Lung (tissue), 17 donors: ENCODE measurements at places on chromosomes 13 and 19.

- H3K4me1 ChIP-seq, result peaks cover 6% of the 10 kb centered on the region
- peak; percentile 90 for DNase-seq
- no peaks in the 10 kb centered on the region for H3K36me3 ChIP-seq
- no peak overlapping the region for H3K4me3 ChIP-seq
These were observed 17.7 kb downstream of the RFX2 start for GRCh38 chr19:6092329-6093286.

DNA sequence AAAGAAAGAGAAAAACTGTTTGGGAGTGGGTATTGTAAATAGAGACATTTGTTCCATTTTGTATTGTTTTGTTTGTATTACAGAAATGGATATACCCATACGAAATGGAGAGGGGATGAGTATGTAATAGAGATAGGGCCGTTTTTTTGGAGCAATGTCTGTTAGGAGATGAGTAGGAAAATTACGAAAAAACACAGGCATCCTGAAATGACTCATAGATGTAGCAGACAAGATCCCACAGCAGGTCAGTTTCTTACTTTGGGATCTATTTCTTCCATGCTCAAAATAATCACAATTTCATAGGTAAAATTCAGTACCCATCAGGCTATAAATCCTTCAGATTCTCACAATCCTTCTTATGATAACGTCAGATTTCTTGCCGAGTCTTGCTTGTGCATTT lies 779.4 kb upstream of the SLITRK1 start:
- no peak for DNase-seq
- no peak overlapping the region for H3K27ac ChIP-seq
- no peak overlapping the region for H3K4me3 ChIP-seq

DNA sequence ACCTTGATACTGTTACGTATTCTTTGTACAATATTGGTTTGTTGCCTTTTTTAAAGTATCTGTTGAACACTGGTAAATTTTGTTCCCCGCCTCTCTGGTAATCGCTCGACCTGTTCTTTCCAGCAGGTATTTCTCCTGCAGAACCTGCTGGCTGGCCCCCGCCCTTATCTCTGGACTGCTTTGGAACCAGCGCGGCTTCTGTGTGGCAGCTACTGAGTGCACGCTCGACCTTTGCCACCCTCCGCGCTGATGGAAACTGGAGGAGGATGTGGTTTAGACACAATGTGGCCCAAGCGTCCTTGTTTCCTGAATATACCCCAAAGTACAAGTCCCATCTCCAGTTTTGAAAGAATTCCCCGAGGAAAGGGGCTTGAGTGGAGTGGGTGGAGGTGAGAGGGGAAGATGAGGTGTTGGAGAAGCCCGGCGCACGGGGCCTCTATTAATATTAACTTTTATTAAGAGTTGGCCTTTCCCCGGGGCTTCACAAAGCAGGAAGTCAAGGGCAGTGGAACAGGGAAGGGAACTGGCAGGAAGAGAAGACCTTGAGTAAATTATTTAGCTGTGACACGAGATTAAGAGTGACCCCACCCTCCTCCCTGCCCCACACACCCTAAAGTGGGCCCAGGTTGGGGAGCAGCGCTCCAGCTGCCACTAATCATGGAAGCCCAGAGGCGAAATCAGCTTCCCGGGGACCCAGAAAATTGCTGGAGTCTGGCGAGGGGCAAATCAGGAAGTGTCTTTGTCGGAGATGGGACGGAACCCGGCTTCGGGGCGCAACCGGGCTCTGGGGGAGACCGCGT lies 16.0 kb downstream of the CDX2 start:
- no peaks in the 10 kb centered on the region for H3K36me3 ChIP-seq

GRCh38 chr19:35171730-35172129 lies 17.2 kb downstream of the FXYD5 start:
- H3K27ac ChIP-seq, result no peak overlapping the region
- no peak overlapping the region for H3K4me3 ChIP-seq
- no peak for DNase-seq
- H3K4me1 ChIP-seq, result no peaks in the 10 kb centered on the region

DNA sequence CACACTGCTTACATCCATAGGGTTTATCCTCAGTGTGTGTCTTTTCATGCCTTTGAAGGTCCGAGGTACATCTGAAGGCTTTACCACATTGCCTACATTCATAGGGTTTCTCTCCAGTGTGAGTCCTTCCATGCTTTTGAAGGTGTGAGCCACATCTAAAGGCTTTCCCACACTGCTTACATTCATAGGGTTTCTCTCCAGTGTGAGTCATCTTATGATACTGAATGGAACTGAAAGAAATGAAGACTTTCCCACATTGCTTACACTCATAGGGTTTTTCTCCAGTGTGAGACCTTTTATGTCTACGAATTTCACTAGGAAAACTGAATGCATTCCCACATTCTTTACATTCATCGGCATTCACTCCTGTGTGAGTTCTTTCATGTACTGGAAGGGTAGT lies 7.1 kb downstream of the ZNF20 start:
- H3K4me3 ChIP-seq, result no peak overlapping the region
- H3K4me1 ChIP-seq, result no peaks in the 10 kb centered on the region
- no peak for DNase-seq
- H3K36me3 ChIP-seq, result peaks cover 56% of the 10 kb centered on the region

DNA sequence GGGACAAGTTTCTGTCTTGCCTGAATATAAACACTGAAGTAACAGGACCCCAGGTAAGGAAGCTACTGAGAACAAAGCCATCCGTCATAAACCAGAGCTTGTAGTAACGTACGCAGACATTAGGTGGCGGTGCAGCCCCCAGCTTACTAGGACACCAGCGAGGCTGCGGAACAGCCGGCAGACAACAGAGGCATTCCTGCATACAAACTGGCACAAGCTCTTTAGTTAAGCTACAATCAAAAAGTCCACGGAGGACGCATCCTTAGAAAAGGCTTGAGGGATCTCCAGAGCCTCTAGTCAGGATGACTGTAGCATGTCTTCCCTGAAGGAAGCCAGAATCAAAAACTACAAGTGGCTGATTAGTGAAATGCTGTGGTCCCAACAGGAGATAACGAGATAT lies 26.2 kb downstream of the ZNF160 start:
- peaks cover 24% of the 10 kb centered on the region for H3K36me3 ChIP-seq
- no peaks in the 10 kb centered on the region for H3K27me3 ChIP-seq
- H3K4me1 ChIP-seq, result peaks cover 5% of the 10 kb centered on the region
- H3K27ac ChIP-seq, result no peak overlapping the region

DNA sequence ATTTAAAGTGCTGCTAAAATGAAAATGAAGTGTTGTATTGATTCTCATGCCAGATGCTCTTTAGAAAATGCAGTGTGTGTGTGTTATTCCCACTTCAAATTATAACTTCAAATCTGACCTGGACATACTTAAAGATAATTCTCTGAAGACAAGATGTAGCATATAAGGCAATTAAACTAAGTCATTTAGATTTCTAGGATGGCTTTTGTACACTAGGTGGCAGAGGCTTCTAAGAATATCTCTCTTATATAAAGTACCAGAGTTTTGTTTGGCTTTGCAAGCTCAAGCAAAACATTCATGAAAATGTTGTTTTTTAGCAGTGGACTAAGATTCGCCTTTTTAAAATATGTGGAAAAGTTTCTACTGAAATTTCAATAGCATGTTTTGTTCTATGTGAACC lies 407.2 kb downstream of the GPC5 start:
- no peak overlapping the region for H3K27ac ChIP-seq
- no peaks in the 10 kb centered on the region for H3K36me3 ChIP-seq
- H3K4me1 ChIP-seq, result no peaks in the 10 kb centered on the region
- no peaks in the 10 kb centered on the region for H3K27me3 ChIP-seq
- no peak overlapping the region for H3K4me3 ChIP-seq
- peak; percentile 50 for DNase-seq

- H3K36me3 ChIP-seq, result no peaks in the 10 kb centered on the region
- H3K4me3 ChIP-seq, result no peak overlapping the region
- H3K27me3 ChIP-seq, result no peaks in the 10 kb centered on the region
- no peak overlapping the region for H3K27ac ChIP-seq
- no peaks in the 10 kb centered on the region for H3K4me1 ChIP-seq
These were observed 94.5 kb upstream of the CACNA1A start for GRCh38 chr19:13600802-13601201.
